ENCODE measurements at places on chromosomes 5 and 9. TPM values are rescaled to one million over a fixed set of nuclear protein-coding genes. Genes with fewer than 3 reads are reported as not detected.

Gene PRRX2
- total RNA-seq, result 0.15 TPM

Gene PCDHGB5
- total RNA-seq, result not detected

Gene OTULIN
- 62.5 TPM for total RNA-seq

Gene IGFBPL1
- total RNA-seq, result not detected

Gene DHX29
- 18.7 TPM for total RNA-seq

Gene LRRC14B
- total RNA-seq, result 0.17 TPM

Gene SLC45A2
- total RNA-seq, result 0.19 TPM

Gene PCDHB6
- total RNA-seq, result not detected

Gene CD180
- 0.17 TPM for total RNA-seq

Gene GAS1
- total RNA-seq, result 0.54 TPM

Gene SLC36A3
- not detected for total RNA-seq

Gene TMEM171
- total RNA-seq, result not detected

Gene NMUR2
- not detected for total RNA-seq

Gene FYB1
- 480 TPM for total RNA-seq

Gene NOTCH1
- 74.4 TPM for total RNA-seq

Gene CBY3
- total RNA-seq, result 0.44 TPM

Gene SLC34A1
- 0.27 TPM for total RNA-seq

Gene LRRC70
- total RNA-seq, result 0.47 TPM

Gene ADGRV1
- not detected for total RNA-seq

Gene NXNL2
- not detected for total RNA-seq

Gene DCAF10
- 20.6 TPM for total RNA-seq

Gene HMCN2
- not detected for total RNA-seq

Gene WDR38
- not detected for total RNA-seq

Gene PALM2AKAP2
- total RNA-seq, result 0.19 TPM

Gene C9orf153
- 0.35 TPM for total RNA-seq

Gene FOXD4L5
- 0.21 TPM for total RNA-seq

Gene ECM2
- total RNA-seq, result not detected

Gene KIAA0825
- total RNA-seq, result 2.1 TPM

Gene FBXL7
- not detected for total RNA-seq

Gene PKD2L2
- not detected for total RNA-seq

Gene PPP1R26
- 0.52 TPM for total RNA-seq

Gene DMRTA1
- not detected for total RNA-seq

Gene C1QTNF3
- 5.2 TPM for total RNA-seq

Gene GRXCR2
- total RNA-seq, result not detected

Gene MZB1
- total RNA-seq, result 12.7 TPM

Gene CATSPER3
- total RNA-seq, result 1.2 TPM

Gene CDH9
- total RNA-seq, result not detected

Gene NEURL1B
- total RNA-seq, result 7.8 TPM

Gene CA9
- total RNA-seq, result 0.40 TPM

Gene RGS7BP
- total RNA-seq, result not detected

Gene RBM22
- 61.9 TPM for total RNA-seq

Gene PFN3
- not detected for total RNA-seq

Gene PTPA
- total RNA-seq, result 96.4 TPM

Gene GPR150
- total RNA-seq, result 1.2 TPM

Gene IFNA2
- total RNA-seq, result not detected

Gene DDX31
- total RNA-seq, result 12.4 TPM
